ENCODE measurements at places on chromosomes 13 and 19. TPM values are rescaled to one million over a fixed set of nuclear protein-coding genes. Genes with fewer than 3 reads are reported as not detected.

DNA sequence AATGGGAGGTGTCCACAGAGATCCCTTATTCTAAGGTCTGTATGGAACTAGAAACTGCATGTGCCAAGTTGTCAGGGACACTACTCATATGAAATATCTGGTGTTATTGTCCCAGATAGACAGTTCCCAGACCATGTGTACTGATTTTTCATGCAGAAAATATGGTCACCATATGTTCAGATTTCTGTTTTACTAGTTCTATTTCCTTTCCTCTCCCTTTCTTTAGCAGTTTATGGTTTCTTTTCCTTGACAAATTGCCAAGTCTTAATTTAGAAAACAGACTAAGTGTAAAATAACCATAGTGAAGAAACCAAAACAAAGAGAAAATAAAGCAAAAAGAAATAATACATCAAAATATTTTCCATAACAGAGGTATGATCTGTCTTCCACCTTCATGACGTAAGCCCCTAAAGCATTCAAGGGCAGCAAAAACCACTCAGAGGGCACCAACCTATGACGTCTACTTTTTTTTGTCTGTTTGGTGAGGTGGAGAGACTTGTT lies 248.5 kb downstream of the KCTD12 start:
- no peak for DNase-seq

- no peak for DNase-seq
These were observed 7.7 kb downstream of the PGLYRP1 start for GRCh38 chr19:46014941-46015686.

DNA sequence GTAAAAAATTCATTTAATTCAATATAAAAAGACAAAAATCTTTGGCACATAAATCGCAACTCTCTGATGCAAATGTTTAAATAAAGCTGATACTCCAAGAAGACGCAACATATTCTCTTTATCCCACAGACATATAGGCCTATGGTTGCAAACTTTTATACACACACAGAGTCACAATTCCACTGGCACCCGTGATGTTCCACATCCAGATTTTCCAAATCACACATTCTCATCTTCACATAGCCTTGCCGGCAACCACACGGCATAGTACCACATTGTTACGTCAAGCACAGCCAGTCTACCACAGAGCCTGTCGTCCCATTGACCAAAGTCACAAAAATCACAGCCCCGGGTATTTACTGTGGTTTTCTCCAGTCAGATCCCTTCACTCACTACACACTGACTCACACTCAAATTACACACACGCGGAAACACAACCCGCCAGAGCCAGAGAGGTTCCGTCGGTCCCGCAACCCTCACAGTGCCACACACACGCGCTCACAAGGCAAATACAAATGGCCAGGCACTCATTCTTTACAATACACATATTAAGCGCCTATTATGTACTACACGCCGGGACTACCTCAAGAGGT lies 546 bp upstream of the ZNF546 start:
- no peak for DNase-seq

GRCh38 chr13:38875186-38875875 lies 115.3 kb downstream of the STOML3 start:
- DNase-seq: no peak

DNA sequence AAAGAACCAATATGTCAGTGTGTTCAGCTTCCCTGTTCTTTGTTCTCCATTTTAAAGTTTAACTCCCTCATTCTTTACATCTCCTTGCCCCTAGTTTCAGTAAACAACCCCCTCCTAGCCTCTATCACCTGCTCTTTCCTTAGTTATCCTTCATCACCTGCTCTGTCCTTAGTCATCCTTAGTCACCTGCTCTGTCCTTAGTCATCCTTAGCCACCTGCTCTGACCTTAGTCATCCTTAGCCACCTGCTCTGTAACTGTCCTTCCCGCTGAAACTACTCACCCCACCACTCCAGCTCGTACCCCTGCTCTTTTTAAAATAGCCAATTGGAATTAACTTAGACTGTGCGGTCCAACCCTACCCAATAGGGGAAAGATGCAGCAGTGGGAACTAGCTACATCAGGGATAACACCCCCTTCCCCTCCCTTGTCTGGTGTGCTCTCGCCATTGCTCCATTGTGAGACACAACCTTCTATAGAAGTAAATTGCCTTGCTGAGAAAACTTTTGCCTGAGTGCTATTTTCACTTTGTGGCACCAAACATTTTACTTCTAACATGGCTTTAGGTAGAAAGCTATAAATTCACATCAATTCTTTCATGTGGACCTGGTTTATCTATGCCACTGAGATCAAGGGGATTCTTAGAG lies 16.2 kb downstream of the EDNRB start:
- DNase-seq: no peak

DNA sequence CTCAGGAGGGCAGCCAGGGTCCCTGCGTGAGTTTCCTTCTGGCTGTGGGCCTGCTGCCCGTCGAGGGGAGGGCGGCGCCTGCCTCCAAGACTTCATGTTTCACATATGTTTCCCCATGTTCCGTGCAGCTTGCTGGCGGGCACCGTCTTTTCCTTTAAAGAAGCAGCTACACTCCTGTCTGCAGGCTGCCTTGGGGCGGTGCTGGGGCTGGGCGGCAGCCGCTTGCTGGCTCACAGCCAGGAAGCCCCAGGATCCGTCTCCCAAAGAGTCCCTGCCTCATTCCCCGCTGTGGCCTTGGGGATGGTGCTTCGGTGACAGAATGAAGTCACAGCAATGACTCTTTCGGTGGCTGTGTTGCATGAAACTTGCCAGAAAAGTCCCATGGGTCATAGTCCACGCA lies 24.9 kb downstream of the PIAS4 start:
- no peak for DNase-seq

- DNase-seq: no peak
These were observed 51.9 kb downstream of the CELF5 start for GRCh38 chr19:3276341-3276799.

DNA sequence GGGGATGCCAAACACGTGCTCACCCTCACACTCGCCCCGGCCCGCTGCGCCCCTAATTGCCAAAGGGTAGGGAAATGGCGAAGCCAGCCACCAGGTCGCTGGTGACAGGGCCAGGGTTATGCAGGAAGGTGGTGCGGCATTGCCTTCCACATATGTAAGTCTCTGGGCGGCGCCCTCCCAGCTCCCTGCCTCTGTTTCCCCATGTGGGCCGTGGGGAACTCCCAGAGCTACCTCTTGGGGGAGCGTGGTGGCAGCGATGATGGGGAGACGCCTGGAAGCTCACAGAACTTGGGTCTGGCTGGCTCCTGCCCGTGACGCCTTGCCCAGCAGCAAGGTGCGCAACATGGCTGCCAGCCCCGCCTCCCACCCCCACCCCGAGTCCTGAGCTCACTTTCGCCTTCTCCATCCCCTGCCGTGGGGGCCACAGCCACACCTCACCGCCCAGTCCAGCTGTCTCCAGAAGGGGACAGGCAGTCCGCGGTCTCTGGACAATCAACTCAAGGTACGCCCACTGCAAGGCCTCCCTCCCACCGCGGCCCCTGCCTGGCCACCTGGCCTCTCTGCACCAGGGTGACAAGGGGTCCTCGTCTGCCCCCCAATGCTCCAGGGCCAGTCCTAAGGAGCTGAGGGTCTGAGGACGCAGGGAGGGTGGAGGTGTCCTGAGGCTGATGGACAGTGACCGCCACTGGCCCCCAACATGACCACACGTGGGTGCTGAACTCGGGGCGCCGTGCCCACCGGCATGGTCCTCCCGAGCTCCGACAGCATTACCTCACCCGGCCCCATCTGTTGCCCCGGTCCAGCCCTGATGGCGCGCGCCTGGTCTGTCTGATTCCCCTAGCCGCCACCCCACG lies 6.6 kb downstream of the C19orf25 start:
- DNase-seq: no peak

DNA sequence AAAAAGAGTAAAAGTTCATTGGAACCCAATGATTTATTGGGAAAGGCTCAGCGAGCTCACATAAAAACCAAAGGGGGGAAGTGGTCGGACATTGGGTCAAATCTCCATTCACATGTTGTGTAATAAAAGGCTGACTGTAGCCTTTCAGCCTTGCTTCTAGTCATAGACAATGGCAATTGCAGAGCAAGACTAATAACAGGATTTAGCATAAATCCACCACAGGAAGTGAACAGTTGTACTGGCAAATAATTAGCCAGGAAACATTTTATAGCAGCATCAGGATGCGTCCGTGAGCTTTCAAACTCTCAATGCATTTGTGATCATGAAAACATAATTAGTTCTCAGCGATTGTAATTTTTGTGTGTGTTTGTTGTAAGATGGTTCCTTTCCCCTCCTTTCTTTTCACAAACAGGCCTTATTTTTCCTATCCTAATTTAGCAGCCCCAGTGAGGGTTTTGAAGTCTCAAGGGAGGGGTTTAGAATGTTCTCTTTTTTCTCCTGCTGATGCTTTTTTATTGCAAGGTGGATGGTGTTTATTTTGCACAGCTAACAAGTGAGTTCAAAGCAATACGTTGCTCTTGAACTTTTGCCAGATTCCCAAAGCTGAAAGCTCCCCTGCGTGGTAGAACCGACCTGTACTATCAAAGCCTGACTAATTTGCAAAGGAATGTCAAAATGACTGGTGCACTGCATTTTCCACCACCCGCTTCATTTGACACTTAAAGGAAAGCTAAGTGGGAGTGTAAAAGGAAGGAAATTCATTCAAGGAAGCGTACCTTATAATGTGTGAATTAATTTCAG lies 105.6 kb downstream of the SPRY2 start:
- no peak for DNase-seq

DNA sequence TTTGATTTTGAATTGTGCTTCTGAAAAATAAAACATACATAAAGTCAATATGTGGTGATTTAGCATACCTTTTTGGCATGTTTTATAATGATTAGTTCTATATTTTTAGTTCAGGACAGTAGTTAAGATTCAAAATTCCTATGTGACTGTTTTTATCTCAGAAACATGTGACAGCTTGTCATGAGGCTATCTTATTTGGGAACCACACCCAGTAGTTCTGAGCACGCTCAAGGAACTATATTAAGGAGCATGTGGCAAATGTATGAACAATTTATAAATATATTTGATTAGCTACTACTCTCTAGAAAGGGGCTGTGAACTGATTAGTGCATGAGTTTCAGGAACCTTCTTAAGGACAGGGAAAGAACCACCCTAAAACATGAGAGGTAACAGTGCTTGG lies 38.8 kb downstream of the FGF9 start:
- no peak for DNase-seq

DNA sequence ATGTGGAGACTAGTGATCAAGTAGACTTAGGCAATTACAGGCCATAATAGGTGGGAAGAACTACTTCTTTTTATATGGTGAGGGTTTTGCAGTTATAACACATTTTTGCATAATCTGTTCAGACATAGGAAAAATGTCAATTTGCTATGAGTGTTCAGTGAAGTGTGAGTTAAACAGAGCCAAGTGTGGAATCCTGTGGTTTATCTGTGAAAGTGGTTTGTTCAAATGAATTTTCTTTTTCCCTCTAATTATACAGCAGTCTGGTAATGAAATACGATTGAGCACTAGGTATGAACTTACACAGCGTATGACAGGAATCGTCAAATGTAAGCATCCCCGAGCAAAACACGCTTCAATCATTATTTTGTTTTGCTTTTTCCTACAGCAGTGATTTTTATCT lies 178.3 kb downstream of the STK24 start:
- DNase-seq: no peak

- no peak for DNase-seq
These were observed 2.0 kb downstream of the TDRD3 start for GRCh38 chr13:60398907-60399589.

GRCh38 chr13:31036731-31037695 lies 104.6 kb downstream of the TEX26 start:
- DNase-seq: no peak

DNA sequence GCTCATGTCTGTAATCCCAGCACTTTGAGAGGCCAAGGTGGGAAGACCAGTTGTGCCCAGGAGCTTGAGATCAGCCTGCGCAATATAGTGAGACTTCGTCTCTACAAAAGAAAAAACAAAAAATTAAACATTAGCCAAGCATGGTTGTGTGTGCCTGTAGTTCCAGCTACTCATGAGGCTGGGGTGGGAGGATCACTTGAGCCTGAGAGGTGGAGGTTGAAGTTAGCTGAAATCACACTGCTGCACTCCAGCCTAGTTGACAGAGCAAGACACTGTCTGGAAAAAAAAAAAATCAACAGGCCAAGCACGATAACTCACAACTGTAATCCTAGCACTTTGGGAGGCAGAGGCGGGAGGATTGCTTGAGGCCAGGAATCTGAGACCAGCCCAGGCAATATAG lies 3.9 kb upstream of the S1PR2 start:
- DNase-seq: no peak

GRCh38 chr19:50943074-50943828 lies 9.6 kb downstream of the KLK5 start:
- DNase-seq: no peak

GRCh38 chr13:103568314-103568713 lies 502.1 kb upstream of the SLC10A2 start:
- DNase-seq: no peak

- DNase-seq: no peak
These were observed 27.1 kb downstream of the ANKRD10 start for GRCh38 chr13:110887597-110888333.

The CEACAM4 gene
- total RNA-seq: not detected

The KLF5 gene
- 271 TPM for total RNA-seq

The OR7A5 gene
- not detected for total RNA-seq

The JOSD2 gene
- total RNA-seq: 40.0 TPM

The ZNF708 gene
- 8.6 TPM for total RNA-seq

The CNFN gene
- total RNA-seq: 1,219 TPM

The LILRB4 gene
- total RNA-seq: 6.7 TPM

The EDDM13 gene
- 2.4 TPM for total RNA-seq

The C3 gene
- 349 TPM for total RNA-seq
